Urinary bladder (tissue), 4 donors: ENCODE measurements at places on chromosomes 12 and 14.

DNA sequence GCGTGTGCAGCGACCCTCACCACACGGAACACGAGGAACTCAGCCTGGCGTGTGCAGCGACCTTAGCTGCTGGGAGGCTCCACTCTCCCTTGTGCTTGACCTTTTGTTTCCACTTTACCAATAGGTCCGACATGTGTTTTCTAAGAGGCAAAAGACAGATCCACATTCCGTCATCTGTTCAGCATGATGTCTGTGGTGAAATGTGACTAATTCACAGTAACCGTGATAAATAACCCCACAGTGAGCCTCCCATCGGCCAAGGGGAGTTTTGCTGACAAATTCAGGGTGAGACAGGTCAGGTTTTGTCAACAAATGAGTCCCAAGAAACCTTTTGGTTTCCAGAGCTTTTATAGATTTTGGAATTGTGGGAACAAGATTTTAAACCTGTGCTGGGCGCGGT is 55.9 kb downstream of the MOK start:
- DNase-seq: no peak

DNA sequence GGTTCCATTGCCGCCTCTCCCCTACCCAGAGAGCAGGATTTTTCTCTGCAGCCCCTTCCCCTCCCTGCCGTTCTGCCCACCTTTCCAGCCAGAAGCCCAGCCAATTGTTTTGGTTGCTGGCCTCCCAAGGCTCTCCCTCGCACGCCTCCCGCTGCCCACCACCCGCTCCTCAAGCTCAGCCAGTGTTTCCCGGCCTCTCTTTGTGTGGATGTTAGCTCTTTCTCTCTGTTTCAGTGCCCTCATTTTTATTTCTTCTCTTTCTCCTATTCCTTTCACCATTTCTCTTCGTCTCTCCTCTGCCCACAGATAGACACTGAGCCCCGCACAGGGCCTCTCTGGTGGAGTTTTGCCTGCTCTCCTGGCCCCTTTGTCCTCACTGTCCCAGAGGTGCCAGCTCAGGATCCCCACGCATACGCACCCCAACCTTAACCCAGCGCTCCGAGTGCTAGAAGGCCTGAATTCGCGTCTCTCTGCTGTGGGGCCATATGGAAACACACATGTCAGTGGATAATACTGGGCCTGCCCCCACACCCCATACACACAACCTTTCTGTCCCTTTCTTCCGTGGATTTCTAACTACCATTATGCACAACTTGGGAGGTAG is 54.9 kb downstream of the SMUG1 start:
- no peak for DNase-seq

- DNase-seq: no peak
Observed at GRCh38 chr12:79658221-79658620, 32.5 kb downstream of the PAWR start.

GRCh38 chr14:97415907-97416306 is 618.7 kb downstream of the VRK1 start:
- DNase-seq: no peak

DNA sequence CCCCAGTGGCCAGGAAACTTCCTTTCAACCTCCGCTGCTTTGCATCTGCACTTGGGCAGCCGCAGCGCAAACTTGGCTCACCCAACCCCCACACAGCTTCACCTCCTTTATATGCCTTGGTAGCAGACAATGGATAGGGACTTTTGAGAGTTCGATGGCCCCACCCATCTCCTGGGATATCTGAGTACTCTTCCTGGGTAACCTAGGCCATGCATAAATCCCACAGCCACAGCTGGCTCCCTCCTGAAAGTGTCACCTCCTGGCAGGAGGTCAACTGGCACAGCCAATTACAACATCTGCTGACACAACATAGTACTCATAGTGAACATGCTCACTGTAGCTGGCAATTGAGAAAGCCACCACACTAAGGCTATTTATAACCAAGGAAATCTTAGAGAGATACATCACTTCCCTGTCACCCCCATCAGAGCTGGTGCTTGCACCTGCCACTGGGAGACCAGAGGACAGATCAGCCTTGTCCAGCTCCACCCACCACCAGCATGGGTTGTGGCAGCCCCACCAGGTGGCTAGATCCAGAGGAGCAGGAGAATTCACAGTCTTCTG is 410.0 kb downstream of the SYT1 start:
- no peak for DNase-seq

DNA sequence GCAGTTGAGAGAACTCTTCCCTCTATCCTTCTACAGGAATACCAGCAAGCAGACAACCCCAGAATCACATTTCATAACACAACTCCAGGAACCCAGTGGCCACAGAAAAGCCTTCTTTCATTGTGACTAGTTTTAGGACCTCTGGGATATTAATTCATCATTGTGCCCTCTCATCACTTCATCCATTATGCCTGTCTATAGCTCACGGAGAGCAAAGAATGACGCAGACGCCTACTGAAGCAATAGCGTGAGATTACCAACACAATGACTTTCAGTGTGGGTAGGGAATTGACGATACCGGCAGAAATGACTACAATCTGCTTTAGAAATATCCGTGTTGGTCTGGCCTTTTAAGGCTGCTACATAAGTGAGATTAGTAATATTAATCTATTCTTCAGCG is 158.1 kb upstream of the FOXG1 start:
- no peak for DNase-seq

DNA sequence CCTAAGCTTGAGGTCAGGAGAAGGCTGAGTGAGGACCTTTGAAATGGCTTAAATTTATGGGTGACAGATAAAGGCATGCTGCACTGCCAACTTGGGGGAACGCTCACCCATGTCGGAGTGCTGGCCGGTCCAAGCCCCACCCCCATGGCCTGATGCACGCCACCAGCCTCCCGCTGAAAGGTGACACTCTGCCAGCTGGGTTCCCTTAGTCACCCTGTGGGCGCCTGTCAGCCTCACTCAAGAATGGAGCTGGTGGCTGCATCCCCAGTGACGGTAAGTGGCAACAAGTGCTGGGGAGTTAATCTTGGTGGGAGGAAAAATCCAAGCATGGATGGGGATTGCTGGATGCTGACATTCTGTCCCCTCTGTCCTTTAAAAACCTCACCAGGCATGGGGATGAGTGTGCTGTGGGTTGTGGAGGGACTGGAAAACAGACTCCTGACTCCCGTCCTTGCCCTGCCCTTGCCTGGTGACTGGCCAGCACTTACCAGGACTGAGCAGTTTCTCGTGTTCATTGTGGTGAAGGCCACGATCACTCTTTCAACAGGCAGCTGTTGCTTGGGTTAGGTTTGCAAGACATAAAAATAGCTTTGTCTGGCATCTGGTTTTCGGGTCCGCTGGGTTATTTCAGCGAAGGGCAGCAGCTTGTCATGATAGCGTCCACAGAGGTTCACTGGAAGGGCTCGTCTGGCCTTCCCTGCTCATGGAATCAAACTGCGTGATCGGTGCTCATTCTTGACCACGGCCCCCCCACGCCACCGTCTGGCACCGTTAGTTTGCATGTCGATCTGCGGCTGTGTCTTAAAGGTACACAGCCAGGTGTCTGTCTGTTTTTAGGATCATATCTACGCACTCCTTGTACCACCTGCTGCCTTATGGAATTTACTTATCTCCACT is 15.0 kb downstream of the ACACB start:
- no peak for DNase-seq

DNA sequence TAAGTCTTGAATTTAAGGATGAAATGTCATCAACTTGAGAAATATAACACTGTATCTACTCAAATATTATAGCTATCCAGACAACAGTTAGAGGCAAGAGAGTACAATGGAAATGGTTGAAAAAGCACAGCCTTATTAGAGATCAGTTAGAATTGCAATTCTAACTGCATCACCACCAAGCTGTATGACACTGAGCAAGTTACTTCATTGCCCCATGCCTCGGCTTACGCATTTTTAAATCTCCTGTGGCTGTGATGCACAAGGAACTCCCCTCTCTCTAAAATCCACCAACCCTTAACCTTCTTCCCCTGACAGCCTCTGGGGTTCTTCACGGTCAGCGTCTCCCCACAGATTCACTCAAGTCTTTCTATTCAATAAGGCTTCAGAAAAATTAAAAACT is 75.1 kb downstream of the MED13L start:
- DNase-seq: no peak

DNA sequence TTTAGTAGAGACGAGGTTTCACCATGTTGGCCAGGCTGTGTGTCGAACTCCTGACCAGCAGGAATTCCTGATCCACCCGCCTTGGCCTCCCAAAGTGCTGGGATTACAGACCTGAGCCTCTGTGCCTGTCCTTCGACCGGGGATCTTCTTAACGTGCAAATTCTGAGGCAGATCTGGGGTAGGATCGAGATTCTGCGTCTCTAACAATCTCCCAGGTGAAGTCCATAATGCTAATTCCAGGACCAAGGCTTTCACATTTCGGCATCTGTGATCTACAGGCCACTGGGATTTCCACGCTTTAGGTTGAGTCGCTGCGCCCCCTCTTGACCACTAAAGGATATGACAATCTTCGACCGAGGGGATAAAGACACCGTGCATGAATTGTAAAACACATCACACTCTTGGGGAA is 24.8 kb downstream of the FOS start:
- no peak for DNase-seq

GRCh38 chr12:101082706-101083105 is 127.3 kb downstream of the SLC5A8 start:
- DNase-seq: no peak

GRCh38 chr14:47278233-47278842 is 397.1 kb downstream of the MDGA2 start:
- DNase-seq: no peak

DNA sequence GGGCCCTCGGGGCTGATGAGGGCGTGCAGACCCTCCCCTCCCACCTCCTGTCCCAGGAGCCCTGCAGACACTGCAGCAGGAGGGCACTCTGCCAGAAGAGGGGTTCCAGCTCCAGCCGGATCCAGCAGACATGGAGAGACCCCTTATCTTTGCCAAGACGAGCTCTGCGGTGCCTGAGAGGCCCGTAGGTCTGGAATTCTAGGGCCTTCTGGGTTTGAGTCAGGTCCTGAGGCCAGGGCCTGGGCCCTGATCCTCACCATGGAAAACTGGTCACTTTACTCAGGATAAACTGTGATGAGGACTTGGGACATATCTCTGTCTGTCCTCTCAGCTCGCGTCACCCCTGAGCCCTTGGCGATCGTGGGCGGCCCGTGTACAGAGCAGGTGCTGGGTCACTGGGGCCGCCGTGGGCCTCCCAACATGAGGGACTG is 13.8 kb downstream of the MEG3 start:
- DNase-seq: no peak

GRCh38 chr14:31291210-31291609 is 83.6 kb upstream of the HECTD1 start:
- DNase-seq: no peak

GRCh38 chr12:106150555-106150954 is 11.8 kb upstream of the NUAK1 start:
- no peak for DNase-seq

- DNase-seq: no peak
Observed at GRCh38 chr14:74938531-74939495, 15.8 kb upstream of the RPS6KL1 start.

- no peak for DNase-seq
Observed at GRCh38 chr14:20413744-20414082, 412 bp upstream of the TEP1 start.

DNA sequence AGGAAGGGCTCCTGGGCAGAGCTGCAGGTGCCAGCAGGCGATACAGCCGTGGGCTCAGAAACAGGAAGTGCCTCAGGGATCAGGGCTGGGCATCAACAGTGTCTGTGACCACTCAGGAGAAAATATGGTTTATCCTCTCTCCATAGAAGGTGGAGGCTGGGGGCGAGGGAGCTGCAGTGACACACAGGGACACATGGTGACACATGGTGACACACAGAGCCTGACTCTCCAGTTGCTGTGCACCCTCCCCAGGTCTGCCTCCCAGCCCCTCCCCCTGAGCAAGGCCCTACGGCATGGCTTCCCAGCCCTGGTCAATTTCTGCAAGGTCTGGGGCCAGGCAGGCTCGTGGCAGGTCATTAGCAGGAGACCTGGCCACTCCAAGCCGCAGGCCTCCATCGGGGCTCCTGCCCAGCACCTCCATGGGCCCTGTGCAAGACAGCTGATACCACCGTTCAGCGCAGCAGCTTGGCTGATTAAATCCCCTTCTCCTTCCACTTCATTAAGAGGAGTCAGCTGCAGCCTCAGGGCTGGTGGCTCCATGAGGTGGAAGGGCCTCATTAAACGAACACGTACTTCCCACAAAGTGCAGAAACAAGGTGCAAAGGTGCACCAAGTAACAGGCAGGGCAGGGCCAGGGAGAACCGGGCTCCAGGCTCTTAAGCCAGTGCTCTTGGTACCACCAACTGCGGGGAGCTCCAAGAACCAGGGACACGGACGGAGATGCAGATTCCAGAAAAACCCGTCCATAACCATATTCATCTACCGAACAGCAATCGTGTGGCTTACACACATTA is 60.7 kb downstream of the CCNK start:
- no peak for DNase-seq

GRCh38 chr14:33386781-33387180 is 448.1 kb downstream of the NPAS3 start:
- DNase-seq: no peak

DNA sequence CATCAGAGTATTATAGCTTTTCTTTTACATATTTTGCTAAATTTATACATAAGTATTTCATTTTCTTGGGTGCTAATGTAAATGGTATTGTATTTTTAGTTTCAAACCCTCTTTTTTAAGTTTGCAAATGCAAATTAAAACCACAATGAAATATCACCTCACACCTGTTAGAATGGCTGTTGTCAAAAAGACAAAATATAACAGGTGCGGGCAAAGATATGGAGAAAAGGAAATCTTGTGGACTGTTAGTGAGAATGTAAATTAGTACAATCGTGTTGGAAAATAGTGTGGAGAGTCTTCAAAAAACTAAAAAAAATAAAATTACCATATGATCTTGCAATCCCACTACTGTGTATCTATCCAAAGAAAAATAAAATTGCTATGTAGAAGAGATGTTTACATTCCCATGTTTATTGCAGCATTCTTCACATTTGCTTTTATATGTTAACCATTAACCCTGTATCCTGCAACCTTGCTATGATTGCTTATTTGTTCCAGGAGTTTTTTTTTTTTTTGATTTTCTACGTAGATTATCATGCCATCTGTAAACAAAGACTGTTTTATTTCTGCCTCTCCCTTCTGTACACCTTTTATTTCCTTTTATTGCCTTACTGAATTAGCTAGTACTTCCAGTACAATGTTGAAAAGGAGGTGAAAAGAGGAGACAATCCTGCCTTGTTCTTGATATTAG is 405.4 kb upstream of the MIS18BP1 start:
- DNase-seq: no peak

DNA sequence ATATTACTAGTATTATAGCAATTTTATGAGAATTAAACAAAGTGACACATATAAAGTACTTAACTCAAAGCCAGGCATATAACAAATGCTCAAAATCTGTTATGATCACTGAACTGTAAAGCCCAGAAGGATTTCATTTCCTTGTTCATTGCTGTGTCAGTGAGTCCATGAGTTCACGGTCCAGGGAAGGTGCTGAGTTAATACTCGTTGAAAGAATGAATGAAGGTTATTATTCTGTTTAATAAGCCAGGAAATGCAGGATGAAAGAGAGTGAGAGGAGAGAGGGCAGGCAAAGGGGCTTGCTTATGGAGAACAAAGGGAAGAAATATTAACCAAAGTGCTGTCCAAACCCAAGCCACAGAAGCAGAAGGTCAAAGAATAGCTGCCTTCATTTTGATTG is 40.2 kb upstream of the NT5DC3 start:
- DNase-seq: no peak
